Stimulated activated CD4-positive, alpha-beta T cell treated with anti-CD3 and anti-CD28 coated beads, Interleukin-2, amount 100 ng/mL, for 24 hours (primary cell): ENCODE measurements at places on chromosomes 11 and 22.

DNA sequence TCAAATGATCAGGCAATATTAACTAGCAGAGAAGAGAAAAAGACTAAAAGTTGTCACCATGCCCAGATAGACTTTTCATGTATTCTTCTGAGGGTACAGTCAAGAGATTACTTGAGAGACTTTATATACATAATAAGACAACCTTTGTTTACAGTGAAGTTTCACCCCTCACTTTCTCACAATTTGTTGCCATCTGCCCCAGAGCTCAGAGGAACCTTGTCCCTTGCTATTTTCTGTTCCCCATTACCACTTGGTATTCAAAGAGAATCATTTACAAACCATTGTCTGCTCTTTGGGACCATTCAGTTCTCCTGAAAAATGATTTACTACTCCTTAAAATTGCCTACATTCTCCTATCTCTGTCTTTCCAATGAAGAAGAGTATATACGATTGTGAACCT lies 544.6 kb downstream of the CNTN5 start:
- no peak for DNase-seq

GRCh38 chr22:30208631-30209603 lies 37.6 kb downstream of the LIF start:
- DNase-seq, result no peak

DNA sequence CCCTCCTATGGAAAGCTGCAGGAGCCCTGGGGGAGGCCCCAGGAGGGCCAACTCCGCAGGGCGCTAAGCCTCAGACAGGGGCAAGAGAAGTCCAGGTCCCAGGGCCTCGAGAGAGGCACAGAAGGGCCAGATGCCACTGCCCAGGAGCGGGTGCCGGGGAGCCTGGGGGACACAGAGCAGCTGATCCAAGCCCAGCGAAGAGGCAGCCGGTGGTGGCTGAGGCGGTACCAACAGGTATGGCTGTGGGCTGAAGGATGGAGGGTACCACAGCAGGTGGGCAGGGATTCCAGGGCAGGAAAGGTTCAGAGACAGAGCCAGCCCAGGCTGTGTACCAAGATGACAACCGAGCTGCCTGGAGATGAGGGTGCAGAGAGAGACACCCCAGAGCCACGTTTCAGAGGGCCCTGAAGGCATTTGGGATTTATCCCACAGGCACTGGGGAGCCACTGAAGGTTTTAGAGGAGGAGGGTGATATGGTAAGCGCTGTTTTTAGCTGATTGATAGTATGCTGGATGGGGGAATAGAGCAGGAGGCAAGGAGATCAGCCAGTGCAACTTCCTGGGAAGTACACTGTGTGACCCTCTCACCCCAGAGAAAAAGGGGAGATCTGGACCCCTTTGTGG lies 412 bp downstream of the C11orf86 start:
- no peak for DNase-seq

- no peak for DNase-seq
Observed at GRCh38 chr11:2307501-2308331, 5.9 kb downstream of the TSPAN32 start.

GRCh38 chr11:47509077-47509536 lies 43.8 kb downstream of the CELF1 start:
- no peak for DNase-seq

- DNase-seq, result no peak
Observed at GRCh38 chr22:22386602-22387385, 121.7 kb downstream of the ZNF280B start.
